Activated CD4-positive, alpha-beta memory T cell treated with anti-CD3 and anti-CD28 coated beads for 36 hours (primary cell): ENCODE measurements at places on chromosomes 16 and 17. TPM values are rescaled to one million over a fixed set of nuclear protein-coding genes. Genes with fewer than 3 reads are reported as not detected.

Gene TMEM238L
- total RNA-seq = not detected

Gene CD300E
- not detected for total RNA-seq

Gene PRR15L
- total RNA-seq = not detected

Gene SLFN14
- total RNA-seq = not detected

Gene ITGAX
- 32.9 TPM for total RNA-seq

Gene CES2
- 32.5 TPM for total RNA-seq

Gene CCL17
- 1.6 TPM for total RNA-seq

Gene CLDN7
- 1.5 TPM for total RNA-seq

Gene NPW
- total RNA-seq = 2.0 TPM

Gene TGFB1I1
- total RNA-seq = 0.80 TPM

Gene ASPA
- total RNA-seq = not detected

Gene TPSAB1
- total RNA-seq = not detected

Gene OR2C1
- not detected for total RNA-seq

Gene PARN
- total RNA-seq = 43.4 TPM

Gene GOT2
- 127 TPM for total RNA-seq

Gene ADCY9
- 4.9 TPM for total RNA-seq

Gene BCAS3
- total RNA-seq = 7.1 TPM

Gene SEPTIN1
- total RNA-seq = 202 TPM
